ENCODE measurements at places on chromosomes 1 and 21.
A peak's percentile ranks its signal among the peaks of the same experiment; 100 is the strongest.

DNA sequence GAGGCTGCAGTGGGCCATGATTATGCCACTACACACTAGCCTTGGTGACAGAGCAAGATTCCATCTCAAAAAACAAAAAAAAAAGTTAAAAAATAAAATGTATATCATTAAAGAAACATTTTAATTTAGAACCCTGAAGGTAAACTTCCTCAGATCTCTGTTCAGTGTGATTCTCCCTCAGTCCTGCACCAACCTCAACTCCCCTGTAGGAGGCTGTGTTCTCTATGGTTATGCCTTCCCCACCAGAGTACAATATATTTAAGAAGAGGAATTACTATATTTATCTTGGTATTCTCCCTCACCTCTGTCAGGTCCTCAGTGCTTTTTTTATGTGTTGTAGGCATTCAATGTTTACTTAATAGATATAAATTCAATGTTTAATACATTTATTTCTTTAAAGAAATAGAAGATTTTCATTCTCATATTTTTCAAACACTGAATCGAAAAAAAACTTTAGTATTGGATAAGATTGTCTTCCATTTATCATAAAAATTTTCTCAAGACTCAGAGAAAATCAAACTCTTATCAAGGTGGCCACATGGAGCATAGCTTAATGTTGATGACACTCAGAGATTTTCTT lies 4.8 kb upstream of the LRRC8B start:
- DNase-seq = no peak

DNA sequence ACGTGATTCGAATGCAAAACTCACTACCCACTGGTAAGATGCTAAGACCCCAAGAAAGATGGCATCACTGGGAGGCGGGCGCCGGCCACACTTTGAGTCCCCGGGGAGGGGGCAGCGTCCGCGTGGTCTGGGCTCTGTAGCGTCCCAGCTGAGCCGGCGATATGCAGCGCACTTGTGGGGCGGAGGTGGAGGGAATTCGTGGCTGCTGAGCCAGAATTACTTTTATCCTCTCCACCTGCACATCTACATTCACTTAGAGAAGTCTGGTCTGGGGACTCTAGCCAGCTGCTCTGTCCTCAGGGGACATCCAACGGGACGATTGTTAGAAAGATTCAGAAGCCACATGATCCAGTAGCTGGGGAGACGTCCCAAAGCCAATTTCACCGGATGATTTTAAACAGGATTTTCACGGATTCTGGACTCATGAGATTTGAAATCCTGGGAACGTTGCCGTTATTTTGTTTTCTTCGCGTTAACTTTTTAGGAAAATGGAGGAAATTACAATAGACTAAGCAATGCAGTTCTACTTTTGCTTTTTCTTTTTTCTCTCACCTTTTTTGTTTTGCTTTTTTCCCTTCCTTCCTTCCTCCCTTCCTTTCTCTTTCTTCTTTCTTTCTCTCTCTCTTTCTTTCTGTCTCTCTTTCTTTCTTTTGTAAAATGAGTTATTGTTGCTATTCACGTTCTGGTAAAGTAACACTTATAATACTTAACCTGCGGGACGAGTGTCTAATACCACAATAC lies 1.3 kb downstream of the JAM2 start:
- peak; percentile 30 for DNase-seq

DNA sequence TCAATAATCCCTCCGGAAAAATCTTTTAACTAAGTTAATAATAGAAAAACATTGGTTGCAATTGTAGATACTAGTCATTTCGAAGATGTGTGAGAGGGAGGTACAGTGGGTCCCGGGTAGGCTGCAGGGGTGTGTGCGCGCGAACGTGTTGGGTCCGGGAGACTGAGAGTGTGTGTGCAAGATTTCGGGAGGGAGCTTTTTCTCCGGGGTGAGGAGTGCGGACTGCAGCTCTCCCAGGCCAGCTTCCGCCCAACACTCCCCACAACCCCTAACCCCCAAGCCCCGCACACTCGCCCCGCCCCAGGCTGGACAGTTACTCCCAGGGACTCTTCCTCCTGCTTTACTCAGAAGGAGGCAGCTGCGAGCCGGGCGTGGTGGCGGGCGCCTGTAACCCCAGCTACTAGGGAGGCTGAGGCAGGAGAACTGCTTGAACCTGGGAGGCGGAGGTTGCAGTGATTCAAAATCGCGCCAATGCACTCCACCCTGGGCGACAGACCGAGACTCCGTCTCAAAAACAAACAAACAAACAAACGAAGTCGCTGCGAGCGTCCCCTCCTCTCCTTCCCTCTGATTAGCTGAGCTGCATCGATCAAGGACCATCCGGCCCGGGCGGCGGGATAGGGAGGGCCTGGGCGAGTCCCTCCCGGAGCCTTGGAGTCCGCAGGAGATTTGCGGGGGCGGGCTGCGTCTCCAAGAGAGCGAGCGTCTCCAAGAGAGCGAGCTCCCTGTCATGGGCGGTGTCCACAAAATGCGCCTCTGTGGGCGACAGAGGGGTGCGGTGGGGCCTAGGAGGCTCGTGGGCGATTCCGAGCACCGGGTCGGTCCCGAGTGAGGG lies 28.3 kb upstream of the PPM1J start:
- no peak for DNase-seq

DNA sequence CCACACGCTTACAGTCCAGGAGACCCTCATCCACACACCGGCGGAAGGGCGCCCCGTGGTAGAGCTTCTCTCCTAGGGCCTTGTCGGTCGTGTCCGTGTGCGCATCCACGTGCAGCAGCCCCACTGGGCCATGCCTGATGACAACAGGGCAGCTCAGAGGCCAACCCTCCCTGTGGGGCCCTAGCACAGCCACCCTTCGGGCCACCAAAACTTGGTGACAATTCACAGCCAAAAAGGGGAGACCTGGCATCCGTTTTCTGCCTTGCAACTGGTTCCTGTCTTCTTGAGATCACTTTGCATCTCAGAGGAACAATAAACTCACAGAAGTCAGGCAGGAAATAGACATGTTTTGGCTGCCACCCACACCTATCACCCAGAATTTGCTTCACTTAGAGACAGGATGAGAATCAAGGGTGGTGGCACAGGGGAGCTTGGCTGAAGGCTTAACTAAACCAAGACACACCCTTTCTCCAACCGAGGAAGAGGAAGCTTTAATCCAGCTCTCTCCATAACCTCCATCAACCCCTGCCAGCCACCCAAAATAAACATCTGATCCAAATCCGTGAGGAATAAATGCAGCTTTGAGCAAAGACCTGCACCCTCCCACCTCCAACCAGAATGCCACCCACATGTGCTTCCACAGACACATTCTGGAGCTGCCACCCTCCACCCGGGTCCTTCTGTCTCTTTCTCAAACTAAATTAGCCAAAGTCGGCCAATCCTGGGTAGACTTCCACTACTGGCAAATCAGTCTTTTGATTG lies 5.7 kb downstream of the AGMAT start:
- DNase-seq = no peak

GRCh38 chr1:222867316-222867715 lies 52.5 kb downstream of the DISP1 start:
- DNase-seq = peak; percentile 15

DNA sequence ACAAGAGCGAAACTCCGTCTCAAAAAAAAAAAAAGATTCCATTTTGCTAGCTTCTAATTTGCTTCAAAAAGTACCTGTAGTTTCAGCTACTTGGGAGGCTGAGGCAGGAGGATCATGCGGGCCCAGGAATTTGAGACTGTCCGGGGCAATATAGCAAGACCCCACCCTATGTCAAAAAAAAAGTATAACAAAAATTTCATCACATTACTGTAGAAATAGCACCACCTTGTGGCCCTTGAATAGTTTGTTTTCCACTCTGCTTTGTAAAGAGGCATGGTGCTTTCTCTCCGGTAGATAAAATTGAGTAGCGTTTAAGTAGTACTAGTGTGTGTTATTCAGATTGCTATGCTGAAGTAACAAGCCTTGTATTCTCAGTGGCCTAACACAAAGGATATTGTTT lies 18.2 kb upstream of the MSTO1 start:
- peak; percentile 66 for DNase-seq

- no peak for DNase-seq
Observed at GRCh38 chr1:209766051-209766450, 10.2 kb downstream of the TRAF3IP3 start.

- no peak for DNase-seq
Observed at GRCh38 chr1:150256198-150256553, 1.4 kb upstream of the CA14 start.

GRCh38 chr1:111895469-111895868 lies 94.0 kb downstream of the KCND3 start:
- no peak for DNase-seq

DNA sequence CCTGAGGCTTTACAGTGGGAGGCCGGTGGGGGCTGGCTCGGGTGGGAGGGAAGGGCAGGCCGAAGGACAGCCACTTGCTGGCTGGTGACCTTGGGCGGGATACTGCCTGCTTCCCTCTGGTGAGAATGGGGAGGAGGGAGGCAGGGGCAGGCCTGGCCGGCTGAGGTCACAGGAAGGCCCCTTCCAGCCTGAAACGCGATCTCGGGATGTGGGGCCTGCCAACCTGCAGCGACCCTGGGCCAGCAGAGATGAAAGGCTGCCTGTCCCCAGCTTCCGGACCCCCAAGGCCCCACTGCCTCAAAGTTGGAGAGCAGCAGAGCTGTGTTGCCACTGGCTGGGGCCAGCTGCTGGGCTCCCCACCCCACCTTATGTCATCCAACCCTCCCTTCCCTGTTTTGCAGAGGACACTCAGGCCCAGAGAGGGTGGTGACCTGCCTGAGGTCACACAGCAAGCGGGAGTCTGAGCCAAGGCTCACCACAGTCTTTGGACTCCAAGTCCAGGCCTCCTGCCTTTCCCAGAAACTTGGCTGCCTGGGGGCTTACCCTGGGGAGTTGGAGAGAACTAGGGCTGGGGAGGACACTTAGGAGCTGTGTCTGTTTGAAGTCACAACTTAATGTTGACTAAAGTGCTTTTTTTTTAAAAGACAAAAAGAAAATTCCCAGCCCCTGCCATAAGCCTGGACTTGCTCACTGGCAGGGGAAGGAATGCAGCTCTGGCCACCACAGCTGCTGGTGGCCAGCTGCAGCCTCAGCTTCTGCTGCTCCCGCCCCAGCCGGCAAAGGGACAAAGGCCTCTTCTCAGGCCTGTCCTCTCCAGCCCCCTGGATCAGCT lies 14.8 kb upstream of the WASF2 start:
- no peak for DNase-seq

DNA sequence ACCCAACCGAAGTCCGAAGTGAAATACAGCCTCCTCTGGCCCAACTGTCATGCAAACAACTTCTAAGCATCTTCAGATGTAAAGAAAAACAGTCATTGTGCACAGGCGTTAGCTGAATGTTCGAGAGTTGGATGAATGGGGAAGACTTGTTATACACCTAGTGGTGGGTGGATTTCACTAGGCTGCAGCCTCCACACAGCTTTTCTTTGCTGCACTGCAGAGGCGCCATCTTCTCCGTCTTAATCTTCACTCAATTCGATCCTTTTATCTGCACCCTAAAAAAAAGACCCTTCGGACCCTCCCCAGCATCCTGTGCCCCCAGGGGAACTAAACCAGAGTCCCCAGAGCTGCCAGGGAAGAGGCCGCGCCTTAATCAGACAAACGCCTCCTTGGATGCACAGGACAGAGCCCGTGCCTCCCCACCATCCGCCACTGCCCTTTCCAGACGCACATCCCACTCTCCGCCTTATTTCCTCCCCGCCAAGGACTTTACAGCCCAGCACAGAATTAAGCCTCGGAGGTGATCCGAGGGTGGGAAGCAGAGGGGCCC lies 1.4 kb downstream of the APP start:
- DNase-seq = peak; percentile 78

DNA sequence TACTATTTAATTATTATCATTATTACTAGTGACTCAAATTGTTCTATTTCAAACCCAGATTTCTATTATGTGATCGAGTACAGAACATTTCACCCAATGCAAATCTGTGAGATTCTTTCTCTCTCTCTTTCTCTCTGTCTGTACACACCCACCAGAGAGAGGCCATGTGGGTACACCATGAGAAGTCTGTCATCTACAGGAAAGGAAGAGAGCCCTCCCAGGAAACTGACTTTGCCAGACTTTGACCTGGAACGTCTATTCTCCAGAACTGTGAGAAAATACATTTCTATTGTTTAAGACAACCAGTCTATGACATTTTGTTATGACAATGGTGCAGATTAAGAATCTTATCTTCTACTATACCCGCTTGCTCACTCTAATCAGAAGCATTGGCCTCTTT lies 1091.6 kb downstream of the TTLL7 start:
- no peak for DNase-seq

- no peak for DNase-seq
Observed at GRCh38 chr1:229842302-229843255, 216.5 kb downstream of the URB2 start.

GRCh38 chr1:7479571-7479970 lies 291.5 kb upstream of the VAMP3 start:
- no peak for DNase-seq

- DNase-seq = peak; percentile 70
Observed at GRCh38 chr1:222634180-222635013, 16.5 kb downstream of the MIA3 start.

- peak; percentile 92 for DNase-seq
Observed at GRCh38 chr1:225453797-225454648, 26.2 kb upstream of the LBR start.

DNA sequence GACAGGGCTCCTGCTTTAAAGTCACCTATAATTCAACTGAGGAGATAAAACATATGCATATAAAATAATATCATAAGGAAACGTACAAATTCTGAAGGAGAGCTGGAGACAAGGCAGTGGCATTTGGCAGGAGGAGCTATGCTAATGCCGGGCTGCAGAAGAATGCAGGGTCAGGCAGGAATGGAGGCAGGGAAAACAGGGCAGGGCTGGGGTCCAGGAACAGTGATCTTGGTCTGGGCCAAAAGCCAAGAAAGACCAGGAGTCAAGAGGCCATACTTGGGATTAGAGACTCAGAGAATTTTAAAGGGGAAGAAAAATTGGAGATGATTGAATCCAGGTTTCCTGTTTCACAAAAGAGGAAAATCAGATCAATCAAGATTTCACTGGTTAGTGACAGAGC lies 20.0 kb upstream of the BRDT start:
- DNase-seq = no peak

DNA sequence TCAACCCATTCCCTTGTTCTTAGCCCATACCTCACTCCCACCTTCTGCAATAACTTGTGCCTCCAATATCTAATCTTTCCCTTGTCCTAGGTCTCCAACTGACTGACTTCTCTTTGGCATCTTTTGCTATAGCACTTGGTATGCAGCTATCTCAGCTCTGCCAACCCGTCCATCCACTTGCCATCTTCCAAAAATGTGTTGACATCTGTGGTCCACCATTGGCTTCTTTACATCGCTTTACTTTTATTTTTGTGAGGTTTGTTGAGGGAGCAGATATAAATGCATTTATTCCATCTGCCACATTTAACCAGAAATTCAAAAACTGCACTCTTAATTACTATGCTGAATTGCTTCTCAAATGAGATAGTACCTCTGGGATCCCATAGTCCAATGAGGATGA lies 24.9 kb upstream of the PSMB2 start:
- DNase-seq = no peak

DNA sequence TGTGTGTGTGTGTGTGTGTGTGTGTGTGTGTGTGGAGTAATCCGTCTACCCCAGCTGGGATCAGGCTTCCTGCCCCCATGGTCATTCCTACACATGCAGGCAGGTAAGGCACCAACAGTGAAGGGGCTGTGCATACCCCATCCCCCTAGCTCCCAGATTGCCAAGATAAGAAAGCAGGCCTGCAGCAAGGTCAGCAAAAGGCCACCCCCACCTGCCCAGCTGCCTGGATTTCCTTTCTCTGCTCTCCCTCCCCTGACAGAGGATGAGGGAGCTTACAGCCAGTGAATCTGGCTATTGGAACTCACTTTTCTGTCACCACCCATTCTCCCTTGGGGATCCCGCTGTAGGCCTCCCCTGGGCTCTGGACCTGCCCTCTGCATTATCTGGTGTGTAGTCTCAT lies 7.9 kb downstream of the ALX3 start:
- DNase-seq = no peak

Data from NCI-H1105 treated with DMSO at 0.1 percent for 48 hours (cell line).